ENCODE measurements at places on chromosomes 11 and 22.

DNA sequence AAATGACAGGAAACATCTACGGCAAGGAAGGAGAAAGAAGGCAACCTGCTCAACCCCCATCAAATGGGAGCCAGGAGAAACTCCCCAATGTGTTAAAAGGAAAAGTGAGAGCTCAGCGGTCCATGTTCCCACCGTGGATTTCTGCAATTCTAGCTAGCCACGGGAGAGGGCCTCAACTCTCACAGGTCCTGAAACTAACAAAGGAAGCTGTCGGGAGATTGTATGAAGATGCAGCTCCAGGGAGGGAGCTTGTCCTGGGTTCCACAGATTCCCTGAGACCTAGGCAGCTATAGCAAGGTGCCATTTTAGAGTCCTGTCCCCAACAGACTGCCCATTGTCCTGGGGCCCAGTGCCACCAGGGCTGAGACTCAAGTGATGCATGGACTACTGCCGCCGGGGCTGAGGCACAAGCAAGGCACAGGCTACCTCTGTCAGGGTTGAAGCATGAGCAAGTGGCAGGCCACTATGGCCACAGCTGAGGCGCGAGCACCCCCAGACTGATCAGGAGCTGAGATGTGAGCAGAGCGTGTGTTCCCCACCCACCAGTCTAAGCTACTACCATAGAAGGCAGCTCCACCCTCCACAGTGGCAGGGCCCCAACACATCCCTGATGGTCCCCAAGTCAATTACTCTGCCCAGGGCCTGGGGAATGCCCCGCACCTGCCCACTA lies 31.3 kb downstream of the RSF1 start:
- peaks cover 69% of the 10 kb centered on the region for H3K36me3 ChIP-seq
- H3K4me1 ChIP-seq, result no peaks in the 10 kb centered on the region
- DNase-seq, result no peak
- H3K27me3 ChIP-seq, result no peaks in the 10 kb centered on the region

- H3K4me1 ChIP-seq, result peaks cover 59% of the 10 kb centered on the region
- no peak overlapping the region for H3K27ac ChIP-seq
- H3K27me3 ChIP-seq, result no peaks in the 10 kb centered on the region
- no peak for DNase-seq
- H3K36me3 ChIP-seq, result peaks cover 35% of the 10 kb centered on the region
- no peak overlapping the region for H3K4me3 ChIP-seq
These were observed 46.4 kb downstream of the PPP6R3 start for GRCh38 chr11:68506908-68507307.

DNA sequence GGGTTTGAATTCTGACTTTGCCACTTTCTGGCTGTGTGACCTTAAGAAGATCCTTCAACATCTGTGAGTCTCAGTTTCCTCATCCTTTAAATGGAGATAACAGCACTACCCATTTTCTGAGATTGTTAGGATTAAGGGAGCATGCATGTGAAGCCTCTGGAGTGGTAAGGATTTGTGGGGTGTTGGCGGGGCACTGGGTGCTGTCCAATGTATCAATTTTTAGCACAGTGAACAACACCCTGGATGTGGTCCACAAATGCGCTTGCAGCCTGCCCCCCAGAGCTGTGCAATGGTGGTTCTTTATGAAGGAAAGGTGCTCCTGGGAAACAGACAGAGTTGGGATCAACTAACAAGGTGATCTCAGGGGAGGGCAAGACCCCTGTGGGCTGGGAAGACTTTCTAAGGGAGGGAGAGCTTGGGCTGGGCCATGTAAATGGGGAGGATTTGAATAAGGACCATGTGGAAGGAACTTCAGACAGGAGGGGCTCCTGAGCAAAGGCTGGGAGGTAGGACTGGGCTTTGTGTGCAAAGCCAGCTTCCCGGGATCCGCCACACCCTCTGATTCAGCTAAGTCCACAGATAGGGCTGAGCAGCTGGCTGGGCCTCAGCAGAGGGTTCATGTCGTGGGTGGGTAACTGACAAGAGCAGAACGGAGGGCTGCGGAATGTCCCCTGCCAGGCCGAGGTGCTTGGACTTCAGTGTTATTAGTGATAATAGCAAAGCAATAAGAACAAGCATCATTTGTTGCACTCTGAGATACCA lies 22.7 kb upstream of the RASD2 start:
- H3K27me3 ChIP-seq, result peaks cover 44% of the 10 kb centered on the region
- no peak overlapping the region for H3K4me3 ChIP-seq
- no peaks in the 10 kb centered on the region for H3K36me3 ChIP-seq
- H3K4me1 ChIP-seq, result peaks cover 19% of the 10 kb centered on the region

- H3K36me3 ChIP-seq, result no peaks in the 10 kb centered on the region
- no peak overlapping the region for H3K4me3 ChIP-seq
- peaks cover 6% of the 10 kb centered on the region for H3K27me3 ChIP-seq
- H3K27ac ChIP-seq, result peak overlapping the region; percentile 40
- peaks cover 18% of the 10 kb centered on the region for H3K4me1 ChIP-seq
These were observed 427.1 kb downstream of the DYNC2H1 start for GRCh38 chr11:103536335-103536722.

GRCh38 chr11:11988099-11988651 lies 20.3 kb downstream of the DKK3 start:
- no peak for DNase-seq
- no peaks in the 10 kb centered on the region for H3K27me3 ChIP-seq
- H3K4me3 ChIP-seq, result no peak overlapping the region
- H3K27ac ChIP-seq, result peak overlapping the region; percentile 36
- H3K4me1 ChIP-seq, result peaks cover 12% of the 10 kb centered on the region
- H3K36me3 ChIP-seq, result no peaks in the 10 kb centered on the region

- no peak for DNase-seq
- peaks cover 13% of the 10 kb centered on the region for H3K36me3 ChIP-seq
- peaks cover 62% of the 10 kb centered on the region for H3K27me3 ChIP-seq
These were observed 2.0 kb upstream of the AP5B1 start for GRCh38 chr11:65782816-65783228.

DNA sequence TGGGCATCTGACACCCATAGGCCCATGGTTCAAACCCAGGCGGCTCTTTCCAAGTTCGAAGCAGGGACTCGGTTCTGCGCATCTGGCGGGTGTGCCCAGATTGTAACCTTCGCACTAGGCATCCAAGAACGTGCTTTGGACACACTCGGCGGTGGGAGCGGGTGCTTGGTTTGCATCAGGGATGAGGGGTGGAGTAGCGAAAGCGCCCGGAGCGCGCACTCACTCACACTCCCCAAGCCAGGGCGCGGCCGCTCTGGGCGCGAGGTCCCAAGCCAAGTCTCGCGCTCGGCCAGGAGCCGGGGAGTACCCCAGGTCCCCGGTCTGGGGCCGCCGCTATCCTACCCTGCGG lies 243 bp upstream of the SYT9 start:
- H3K36me3 ChIP-seq, result no peaks in the 10 kb centered on the region
- H3K4me1 ChIP-seq, result no peaks in the 10 kb centered on the region
- H3K27ac ChIP-seq, result no peak overlapping the region

DNA sequence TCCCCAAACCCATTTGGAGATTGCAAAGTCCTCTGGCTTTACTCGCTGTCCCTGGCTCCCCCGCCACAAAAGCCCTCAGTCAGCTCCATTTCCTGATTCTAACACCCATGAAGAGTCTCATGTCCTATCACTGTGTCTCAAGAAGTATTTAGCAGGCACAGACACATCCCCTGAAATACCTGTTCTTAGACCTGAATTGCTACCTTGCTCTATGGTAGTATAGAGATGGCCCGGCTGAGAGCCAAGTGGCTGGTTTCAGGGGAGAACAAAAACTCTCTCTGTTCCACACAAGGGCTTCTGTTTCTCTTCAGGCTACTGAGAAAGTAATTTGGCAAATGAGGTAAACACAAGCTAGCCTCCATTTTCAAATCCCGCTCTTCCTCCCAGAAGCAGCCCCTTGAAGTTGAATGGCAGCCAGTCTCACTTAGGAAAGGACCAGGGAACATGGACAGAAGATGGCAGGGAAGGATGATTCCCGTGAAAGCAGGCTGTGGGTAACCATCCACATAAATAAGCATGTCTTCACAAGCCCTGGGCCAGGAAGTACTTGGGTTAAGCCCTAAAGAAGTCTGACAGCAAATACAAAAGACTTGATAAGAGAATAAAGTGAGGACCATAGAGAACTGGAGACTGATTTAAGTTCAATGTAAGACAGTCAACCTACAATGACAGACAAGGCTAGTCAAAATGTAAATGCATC lies 137.8 kb downstream of the C11orf58 start:
- H3K4me3 ChIP-seq, result no peak overlapping the region
- peak overlapping the region; percentile 68 for H3K27ac ChIP-seq
- no peak for DNase-seq
- peaks cover 18% of the 10 kb centered on the region for H3K4me1 ChIP-seq

- no peaks in the 10 kb centered on the region for H3K4me1 ChIP-seq
- H3K27ac ChIP-seq, result no peak overlapping the region
- no peak for DNase-seq
- no peaks in the 10 kb centered on the region for H3K36me3 ChIP-seq
- no peak overlapping the region for H3K4me3 ChIP-seq
These were observed 287.5 kb upstream of the ANO3 start for GRCh38 chr11:26044389-26044788.

DNA sequence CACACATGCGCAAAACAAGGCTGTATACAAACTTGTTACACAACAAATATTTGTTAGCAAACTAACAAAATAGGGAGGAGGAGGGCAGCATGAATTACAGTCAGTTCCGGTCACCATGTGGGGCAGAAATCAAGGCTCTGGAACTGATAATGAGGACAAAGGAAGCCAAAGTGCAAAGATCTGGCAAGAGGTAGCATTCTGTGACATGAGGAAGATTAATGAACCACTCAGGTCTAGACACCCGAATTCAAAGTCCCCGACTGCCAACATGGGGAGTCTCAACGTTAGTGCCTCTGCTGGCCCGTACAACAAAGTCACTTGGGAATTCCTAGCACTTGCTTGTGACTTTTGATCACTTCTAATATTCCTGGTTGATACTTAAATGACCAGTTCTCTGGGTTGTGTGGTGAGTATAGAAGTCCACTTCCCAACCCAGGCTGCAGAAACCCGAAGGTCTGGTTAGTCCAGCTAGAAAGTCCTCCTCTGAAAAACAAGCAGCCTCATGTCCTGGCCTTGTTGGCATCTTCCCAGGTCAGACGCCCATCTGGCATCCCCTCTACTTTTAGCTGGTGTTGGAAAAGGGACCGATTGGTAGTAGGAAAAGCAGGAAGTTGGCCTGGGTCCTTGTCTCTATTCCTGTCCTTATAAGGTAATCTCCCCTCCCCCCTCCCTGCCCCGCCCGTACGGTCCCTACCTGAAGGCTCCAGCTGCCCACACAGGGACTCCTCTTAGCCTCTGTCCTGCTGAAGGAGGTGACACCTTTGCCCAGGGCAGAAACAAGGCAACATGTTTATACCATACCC lies 1.6 kb downstream of the SUN2 start:
- peaks cover 11% of the 10 kb centered on the region for H3K27me3 ChIP-seq
- no peak for DNase-seq
- H3K4me1 ChIP-seq, result peaks cover 46% of the 10 kb centered on the region
- peak overlapping the region; percentile 87 for H3K4me3 ChIP-seq
- H3K27ac ChIP-seq, result no peak overlapping the region
- H3K36me3 ChIP-seq, result peaks cover 12% of the 10 kb centered on the region

GRCh38 chr22:23526596-23527316 lies 53.3 kb downstream of the IGLL1 start:
- H3K36me3 ChIP-seq, result no peaks in the 10 kb centered on the region
- no peak overlapping the region for H3K4me3 ChIP-seq
- H3K4me1 ChIP-seq, result peaks cover 60% of the 10 kb centered on the region
- H3K27me3 ChIP-seq, result peaks cover 6% of the 10 kb centered on the region

DNA sequence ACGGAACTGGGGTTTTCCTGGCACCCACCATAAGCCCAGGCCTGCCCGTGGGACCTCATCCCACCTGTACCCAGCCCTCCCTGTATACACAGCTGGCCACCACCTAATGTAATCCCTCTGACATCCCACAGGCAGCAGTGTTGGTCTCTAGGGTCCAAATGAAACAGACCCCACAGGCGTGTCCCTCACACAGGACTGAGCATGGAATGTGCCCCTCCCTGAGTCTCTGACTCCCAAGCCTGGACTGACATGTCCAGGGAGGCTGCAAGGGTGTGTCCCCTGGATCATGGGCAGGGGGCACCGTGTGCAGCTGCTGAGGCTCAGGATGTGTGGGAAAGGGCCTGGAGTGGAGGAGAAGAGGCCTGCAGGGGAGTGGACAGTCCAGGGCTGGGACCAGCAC lies 50.6 kb upstream of the PPARA start:
- H3K27ac ChIP-seq, result no peak overlapping the region
- H3K4me1 ChIP-seq, result no peaks in the 10 kb centered on the region
- H3K36me3 ChIP-seq, result no peaks in the 10 kb centered on the region
- no peak overlapping the region for H3K4me3 ChIP-seq
- DNase-seq, result no peak
- no peaks in the 10 kb centered on the region for H3K27me3 ChIP-seq

- H3K27me3 ChIP-seq, result no peaks in the 10 kb centered on the region
- H3K4me1 ChIP-seq, result no peaks in the 10 kb centered on the region
- no peaks in the 10 kb centered on the region for H3K36me3 ChIP-seq
- H3K27ac ChIP-seq, result no peak overlapping the region
- H3K4me3 ChIP-seq, result no peak overlapping the region
These were observed 782.8 kb downstream of the CNTN5 start for GRCh38 chr11:99803501-99803900.

- H3K4me1 ChIP-seq, result no peaks in the 10 kb centered on the region
- no peak overlapping the region for H3K4me3 ChIP-seq
- H3K27ac ChIP-seq, result no peak overlapping the region
- no peak for DNase-seq
These were observed 406.8 kb downstream of the FAM181B start for GRCh38 chr11:82326853-82327252.

DNA sequence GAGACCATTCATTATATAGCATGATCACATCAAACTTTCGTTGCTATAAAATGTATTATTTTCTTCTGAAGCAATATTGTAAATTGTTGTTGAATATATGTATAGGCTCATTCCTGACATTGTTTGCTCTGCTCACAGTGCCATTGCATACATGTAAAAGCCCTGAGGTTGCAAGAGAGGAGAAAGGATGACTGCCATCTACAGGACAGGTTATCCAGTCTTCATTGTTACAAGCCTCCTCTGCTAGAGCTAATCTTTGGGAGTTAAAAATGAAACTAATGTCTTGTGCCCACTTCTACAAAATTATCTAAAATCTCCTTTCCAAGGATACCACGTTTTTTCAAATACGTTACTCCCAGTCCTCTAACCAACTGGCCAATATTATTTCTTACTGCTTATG lies 16.4 kb upstream of the OR5AL1 start:
- H3K4me3 ChIP-seq, result no peak overlapping the region
- no peaks in the 10 kb centered on the region for H3K36me3 ChIP-seq
- H3K27ac ChIP-seq, result peak overlapping the region; percentile 37
- no peaks in the 10 kb centered on the region for H3K4me1 ChIP-seq
- H3K27me3 ChIP-seq, result peaks cover 2% of the 10 kb centered on the region
- DNase-seq, result no peak

- DNase-seq, result no peak
- no peak overlapping the region for H3K27ac ChIP-seq
- no peaks in the 10 kb centered on the region for H3K36me3 ChIP-seq
- H3K27me3 ChIP-seq, result peaks cover 61% of the 10 kb centered on the region
- peaks cover 6% of the 10 kb centered on the region for H3K4me1 ChIP-seq
- no peak overlapping the region for H3K4me3 ChIP-seq
These were observed 5.6 kb upstream of the GRIK4 start for GRCh38 chr11:120505801-120506425.

DNA sequence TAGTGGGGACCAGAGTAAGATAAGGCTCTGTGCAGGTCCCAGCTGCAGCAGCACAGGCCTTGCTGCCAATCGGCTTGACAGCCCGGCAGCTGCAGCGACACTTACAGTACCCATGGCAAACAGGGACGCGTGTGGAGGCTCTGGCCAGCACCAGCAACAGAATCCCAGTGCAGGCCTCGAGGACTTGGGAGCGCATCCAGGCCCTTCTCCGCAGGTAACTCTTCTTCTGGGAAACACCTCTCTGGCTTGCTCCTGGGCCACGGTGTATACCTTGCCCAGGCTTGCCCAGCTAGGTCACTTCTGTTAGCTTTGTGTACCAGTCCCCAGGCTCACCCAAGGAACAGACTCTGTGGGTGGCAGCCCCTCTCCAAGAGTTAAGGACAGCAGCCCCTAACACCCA lies 126.7 kb downstream of the CTTN start:
- peaks cover 20% of the 10 kb centered on the region for H3K27me3 ChIP-seq
- no peaks in the 10 kb centered on the region for H3K36me3 ChIP-seq
- DNase-seq, result no peak
- H3K4me3 ChIP-seq, result no peak overlapping the region
- no peak overlapping the region for H3K27ac ChIP-seq

Data from nephron progenitor cell (in vitro differentiated cells).